ENCODE measurements at places on chromosomes 11 and 22. TPM values are rescaled to one million over a fixed set of nuclear protein-coding genes. Genes with fewer than 3 reads are reported as not detected.

DNA sequence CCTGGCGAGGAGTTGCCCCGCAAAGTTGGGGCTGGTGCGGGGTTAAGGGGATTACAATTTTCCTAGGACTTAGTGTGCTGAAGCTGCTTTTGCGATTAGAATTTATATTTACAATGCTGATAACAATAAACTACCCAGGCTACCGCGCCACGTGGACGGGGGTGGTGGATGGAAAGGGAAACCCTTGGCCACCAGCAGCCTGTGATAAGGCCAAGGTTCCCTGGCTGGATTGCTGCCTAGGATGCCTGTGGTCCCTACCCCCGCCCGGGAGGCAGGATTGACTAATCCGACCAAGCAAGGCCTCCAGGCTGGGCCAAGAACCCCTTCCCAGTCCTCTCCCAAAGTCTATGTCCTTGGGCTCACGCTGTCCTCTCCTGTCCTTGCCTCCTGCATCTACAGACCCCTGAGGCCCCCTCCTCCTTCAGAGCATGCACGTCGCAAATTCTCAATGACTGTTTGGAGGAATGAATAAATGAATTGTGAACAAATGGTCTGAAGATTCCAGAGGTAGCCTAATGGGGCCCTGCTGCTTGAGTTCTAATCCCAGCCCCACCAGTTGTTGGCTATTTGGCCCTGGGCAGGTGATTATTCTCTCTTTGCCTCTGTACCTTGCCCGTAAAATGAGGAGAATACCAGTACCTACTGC is 7.6 kb upstream of the CHKA start:
- H3K27me3 ChIP-seq = no peaks in the 10 kb centered on the region
- no peaks in the 10 kb centered on the region for H3K36me3 ChIP-seq
- no peak overlapping the region for H3K4me3 ChIP-seq
- peaks cover 34% of the 10 kb centered on the region for H3K4me1 ChIP-seq
- no peak for DNase-seq

DNA sequence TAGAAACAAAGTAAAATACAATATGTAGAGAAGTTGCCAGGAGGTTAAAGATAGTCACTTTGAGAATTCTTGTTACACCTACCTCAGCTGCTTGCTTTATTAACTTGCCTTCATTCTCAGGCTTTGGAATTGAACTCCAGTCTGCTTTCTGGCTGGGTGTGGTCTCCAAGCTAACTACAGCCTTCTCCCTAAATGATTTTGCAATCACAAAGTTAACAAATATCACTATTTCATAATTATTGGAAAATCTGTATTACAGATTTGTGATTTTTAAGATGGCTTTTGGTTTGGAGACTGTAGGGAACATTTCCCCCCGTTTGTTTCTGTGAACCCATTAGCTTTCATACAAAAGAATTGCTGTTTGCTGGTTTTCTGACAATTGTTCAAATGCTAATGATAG is 2.2 kb downstream of the PLAAT5 start:
- H3K4me1 ChIP-seq = peaks cover 6% of the 10 kb centered on the region
- DNase-seq = no peak
- no peaks in the 10 kb centered on the region for H3K27me3 ChIP-seq
- no peaks in the 10 kb centered on the region for H3K36me3 ChIP-seq

DNA sequence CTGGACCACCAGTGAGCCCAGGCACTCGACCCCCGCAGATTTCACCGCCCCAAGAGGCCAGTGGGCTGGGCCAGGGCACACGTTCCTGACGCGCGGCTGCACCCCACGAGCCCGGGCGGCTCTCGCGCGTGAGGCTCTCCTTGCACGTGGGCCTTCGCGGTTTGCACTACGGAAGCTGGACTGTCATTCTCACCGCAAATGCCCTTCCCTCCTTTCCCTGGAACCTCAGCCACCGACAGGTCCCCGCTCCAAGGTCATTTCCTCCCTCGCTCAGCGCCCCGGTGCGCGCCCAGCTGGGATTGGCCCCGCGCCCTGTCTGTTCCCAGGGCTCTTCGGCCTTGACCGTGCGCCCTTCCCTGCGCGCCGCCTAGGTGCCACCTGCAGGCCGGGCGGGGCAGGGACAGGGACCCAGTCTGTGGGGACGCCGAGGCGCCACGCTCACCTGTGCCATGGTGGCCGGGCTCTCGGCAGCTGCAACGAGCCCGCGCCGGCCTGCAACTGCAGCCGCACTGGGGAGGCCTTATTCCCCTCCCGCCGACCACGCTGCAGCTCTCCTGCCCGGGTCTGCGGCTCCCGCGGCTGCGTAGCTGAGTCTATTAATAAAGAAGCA is 2.1 kb upstream of the CPT1A start:
- peaks cover 41% of the 10 kb centered on the region for H3K27me3 ChIP-seq
- peak overlapping the region; percentile 20 for H3K4me3 ChIP-seq
- peaks cover 3% of the 10 kb centered on the region for H3K4me1 ChIP-seq
- no peaks in the 10 kb centered on the region for H3K36me3 ChIP-seq

DNA sequence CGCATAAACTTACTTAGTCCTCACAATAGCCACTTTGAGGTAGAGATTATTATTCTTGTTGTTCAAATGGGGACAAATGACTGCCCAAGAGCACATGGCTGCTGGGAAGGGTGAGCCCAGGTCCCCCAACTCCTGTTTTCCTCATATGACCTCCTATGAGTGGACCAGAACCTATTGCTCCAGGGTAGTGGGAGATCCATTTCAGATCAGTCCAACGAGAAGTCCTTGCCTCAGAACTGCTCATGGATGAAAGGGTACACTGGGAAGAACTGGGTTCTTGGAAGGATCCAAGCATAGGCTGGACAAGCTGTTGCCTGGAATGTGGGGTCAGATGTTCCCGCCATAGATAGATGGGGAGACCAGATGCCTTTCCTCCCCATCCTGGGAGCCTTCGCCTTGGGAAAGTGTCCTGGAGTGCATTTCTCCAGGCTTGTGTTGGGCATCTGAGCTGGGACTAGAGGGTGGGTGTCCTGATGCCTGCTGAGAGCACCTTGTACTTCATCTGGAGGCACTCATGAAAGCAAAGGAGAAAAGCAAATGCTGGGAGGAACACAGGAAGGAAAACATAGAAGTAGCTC is 146.3 kb upstream of the B3GAT1 start:
- no peak overlapping the region for H3K4me3 ChIP-seq
- H3K27me3 ChIP-seq = no peaks in the 10 kb centered on the region
- peak; percentile 19 for DNase-seq
- no peaks in the 10 kb centered on the region for H3K36me3 ChIP-seq
- H3K27ac ChIP-seq = no peak overlapping the region
- H3K4me1 ChIP-seq = peaks cover 2% of the 10 kb centered on the region

DNA sequence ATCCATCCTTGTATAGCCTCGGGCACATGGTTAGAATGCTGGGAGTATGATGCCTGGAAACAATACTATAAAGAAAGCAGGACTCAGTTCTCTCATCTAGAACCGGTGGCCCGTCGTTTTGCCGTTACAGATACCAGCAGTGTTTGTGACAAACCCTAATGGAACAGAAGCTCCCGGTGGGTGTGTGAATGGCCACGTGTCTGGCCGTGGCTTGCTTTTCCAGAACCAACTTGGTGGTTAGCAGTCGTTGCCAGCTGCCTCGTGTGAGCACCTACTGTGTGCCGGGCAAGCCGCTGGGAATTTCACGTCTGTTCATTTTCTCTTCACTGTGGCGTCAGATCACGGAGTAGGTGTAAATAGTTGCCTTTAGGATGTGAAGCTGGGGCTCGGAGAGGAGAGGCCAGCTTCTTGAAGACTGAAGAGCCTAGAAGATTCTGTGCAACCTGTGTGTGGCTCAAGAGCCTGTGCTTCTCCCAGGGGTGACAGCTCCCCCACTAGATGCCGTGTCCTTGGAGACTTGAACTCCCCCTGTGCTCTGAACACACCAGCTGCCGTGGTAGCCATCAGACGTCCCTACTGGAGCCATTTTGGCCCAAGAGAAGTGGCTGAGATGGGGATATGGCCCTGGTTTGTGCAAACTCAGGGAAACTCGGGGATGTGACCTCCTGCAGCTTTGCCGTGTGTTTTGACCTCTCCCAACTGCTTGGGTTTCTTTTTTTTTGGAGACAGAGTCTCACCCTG is 57.5 kb upstream of the PPARA start:
- H3K36me3 ChIP-seq = no peaks in the 10 kb centered on the region
- no peak overlapping the region for H3K4me3 ChIP-seq
- H3K4me1 ChIP-seq = no peaks in the 10 kb centered on the region
- DNase-seq = no peak
- no peak overlapping the region for H3K27ac ChIP-seq

DNA sequence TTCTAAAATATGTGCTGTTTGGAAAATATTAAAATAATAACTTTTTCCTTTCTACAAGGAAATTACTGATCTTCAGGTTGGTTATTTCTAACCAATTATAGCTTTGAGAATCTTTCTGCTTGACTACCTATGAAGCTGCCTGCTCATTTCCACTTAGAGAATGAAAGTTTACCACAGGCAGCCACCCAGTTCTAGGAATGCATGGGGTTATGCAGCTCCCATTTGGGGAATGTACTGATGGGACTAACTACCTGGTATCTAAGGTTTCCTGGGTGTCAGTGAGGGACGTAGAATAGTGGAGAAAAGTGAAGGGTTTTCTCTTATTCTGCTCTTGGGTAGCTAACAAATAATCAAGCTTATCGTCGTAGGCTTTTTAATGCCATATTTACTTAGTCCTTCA is 73.4 kb downstream of the DEUP1 start:
- H3K27me3 ChIP-seq = no peaks in the 10 kb centered on the region
- no peak overlapping the region for H3K27ac ChIP-seq
- H3K4me1 ChIP-seq = no peaks in the 10 kb centered on the region
- no peak for DNase-seq

The MMP27 gene
- total RNA-seq = not detected

DNA sequence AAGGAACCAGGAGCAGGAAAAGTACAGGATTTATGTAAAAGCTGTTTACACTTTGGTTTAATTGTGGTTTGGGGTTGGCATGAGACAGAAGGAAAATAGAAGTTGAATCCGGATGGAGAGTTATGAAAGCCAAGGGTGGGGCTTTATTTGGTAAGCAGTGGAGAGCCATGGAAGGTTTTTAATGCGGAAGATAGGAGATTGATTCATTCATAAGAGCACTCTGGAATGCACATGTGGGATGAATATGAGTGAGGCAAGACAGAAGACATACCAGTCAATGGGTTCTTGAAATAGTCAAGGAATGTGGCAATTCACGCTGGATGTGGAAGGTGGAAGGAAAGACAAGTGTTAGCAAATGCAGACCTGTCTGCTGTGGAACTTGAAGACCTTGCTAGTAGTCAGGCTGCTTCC is 9.3 kb upstream of the GLB1L3 start:
- peaks cover 14% of the 10 kb centered on the region for H3K36me3 ChIP-seq
- H3K27me3 ChIP-seq = no peaks in the 10 kb centered on the region
- peaks cover 13% of the 10 kb centered on the region for H3K4me1 ChIP-seq
- DNase-seq = no peak
- no peak overlapping the region for H3K27ac ChIP-seq
- no peak overlapping the region for H3K4me3 ChIP-seq

The GAL3ST1 gene
- 11.0 TPM for total RNA-seq

The LDHA gene
- 486 TPM for total RNA-seq

The CLP1 gene
- 29.3 TPM for total RNA-seq

The CBX7 gene
- 8.7 TPM for total RNA-seq

The LMNTD2 gene
- 3.1 TPM for total RNA-seq
